NCI-H2227 treated with DMSO at 0.1 percent for 48 hours (cell line): ENCODE measurements at places on chromosomes 6 and 20.

- no peak for DNase-seq
These were observed 167.1 kb upstream of the ZNF337 start for GRCh38 chr20:25863536-25864325.

- no peak for DNase-seq
These were observed 1.4 kb downstream of the JPH2 start for GRCh38 chr20:44185574-44185973.

GRCh38 chr6:125245523-125246264, 56.1 kb downstream of the HDDC2 start:
- DNase-seq = no peak

- no peak for DNase-seq
These were observed at the start of gene TPMT for GRCh38 chr6:18154507-18155149. TPMT (minus strand) TSS chr6:18155077; CDS start chr6:18149127, 5,950 bp downstream.
